ENCODE measurements at places on chromosomes 5 and 9.

- DNase-seq = no peak
Measured at GRCh38 chr5:80667384-80667783, 12.6 kb upstream of the DHFR start.

DNA sequence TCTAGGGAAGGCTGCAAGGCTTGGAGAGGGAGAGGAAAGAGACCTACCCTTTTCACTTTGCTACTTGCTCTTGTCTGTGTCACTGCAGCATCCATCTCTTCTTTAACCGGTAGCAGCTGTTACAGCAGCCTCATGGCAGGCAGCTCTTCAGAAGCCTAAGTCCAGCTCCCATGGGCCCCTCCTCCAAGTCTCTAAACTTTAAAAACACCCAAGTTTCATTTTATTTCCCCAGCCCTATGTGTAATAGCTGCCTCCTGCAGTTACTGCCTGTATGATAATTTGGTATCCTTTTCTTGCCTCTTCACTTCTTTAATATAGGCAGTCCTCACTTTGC lies 313.1 kb upstream of the PIK3R1 start:
- DNase-seq = no peak

DNA sequence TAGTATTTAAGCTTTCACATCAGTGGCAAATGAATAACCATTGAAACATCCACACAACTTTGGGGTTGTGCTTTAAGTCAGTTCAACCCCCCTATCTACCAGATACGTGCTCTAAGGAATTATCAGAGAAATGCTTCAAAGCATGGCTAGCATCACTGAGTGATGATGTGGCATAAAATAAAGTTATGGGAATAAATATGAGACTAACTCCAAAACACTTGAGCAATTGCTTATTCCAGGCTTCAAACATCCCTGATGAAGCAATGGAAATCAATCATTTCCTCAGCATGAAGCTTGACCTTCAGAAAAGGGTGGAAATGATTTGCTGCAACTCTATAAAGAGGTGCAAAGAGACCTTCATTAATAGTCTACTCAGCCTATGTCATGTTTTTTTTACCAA lies 292.0 kb upstream of the SMC2 start:
- no peak for DNase-seq

GRCh38 chr5:40962207-40962955 lies 53.1 kb downstream of the C7 start:
- DNase-seq = no peak

- no peak for DNase-seq
Measured at GRCh38 chr9:98611319-98611718, 97.4 kb downstream of the GABBR2 start.

GRCh38 chr5:133562554-133562953 lies 49.8 kb downstream of the FSTL4 start:
- DNase-seq = no peak

Measured in RWPE2 (cell line).